Activated T-helper 1 cell treated with anti-CD3 and anti-CD28 coated beads, Interleukin-12 subunit alpha, Interleukin-12 subunit beta, Interleukin-2, Interleukin-4 antibody, amounts not matched to agents 30 ng/mL and 10 ng/mL and 1 ng/mL, durations not matched to agents 14 hours and 24 hours and 36 hours (primary cell): ENCODE measurements at places on chromosomes 5 and 9. TPM values are rescaled to one million over a fixed set of nuclear protein-coding genes. Genes with fewer than 3 reads are reported as not detected.

Gene CCL28
- total RNA-seq = 7.5 and 7.8 TPM in 2 replicates

Gene MARCOL
- not detected in 2 replicates for total RNA-seq

Gene PCDHB10
- not detected in 2 replicates for total RNA-seq

DNA sequence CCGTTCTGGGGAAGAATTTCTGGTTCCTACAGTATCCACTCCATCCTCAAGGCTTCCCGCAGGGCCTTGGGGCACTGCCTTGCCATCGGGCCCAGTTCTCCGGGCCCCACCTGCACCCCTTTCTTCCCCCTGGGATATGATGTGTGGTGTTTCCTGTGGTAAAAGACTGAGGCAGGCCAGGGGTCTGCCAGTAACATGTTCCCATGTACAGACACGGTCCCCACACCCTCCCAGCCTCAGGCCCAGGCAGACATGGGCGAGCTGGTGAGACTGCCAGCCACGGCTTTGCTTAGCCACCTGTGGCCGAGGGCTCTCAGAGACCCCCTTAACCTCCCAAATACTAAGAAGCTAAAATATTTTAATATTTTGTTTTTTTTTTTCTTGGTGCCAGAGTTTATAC, 46.0 kb downstream of the NDST1 start:
- no peak overlapping the region for H3K27ac ChIP-seq
- no peaks in the 10 kb centered on the region for H3K36me3 ChIP-seq
- H3K4me3 ChIP-seq = no peak overlapping the region
- H3K4me1 ChIP-seq = no peaks in the 10 kb centered on the region

DNA sequence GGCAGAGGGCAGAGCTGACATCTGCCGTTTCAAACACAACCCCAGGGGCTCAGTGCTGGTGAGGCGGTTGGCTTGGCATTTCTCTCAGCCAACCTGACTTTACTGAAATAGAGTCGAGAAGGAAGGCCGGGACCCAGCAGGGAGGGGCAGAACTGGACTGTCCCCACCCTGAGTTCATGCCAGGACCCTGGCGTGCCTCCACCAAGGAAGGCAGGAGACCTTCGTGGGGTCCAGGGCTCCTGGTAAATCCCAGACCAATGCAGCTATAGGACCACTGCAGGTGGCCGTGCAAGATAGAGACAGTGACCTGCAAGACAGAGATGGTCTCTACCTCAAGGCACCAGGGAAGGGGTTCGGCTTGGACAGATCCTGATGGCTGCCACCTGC, 132.9 kb downstream of the ROR2 start:
- no peak for DNase-seq
- no peak overlapping the region for H3K27ac ChIP-seq
- H3K4me3 ChIP-seq = no peak overlapping the region
